Sigmoid colon (tissue), 7 donors: ENCODE measurements at places on chromosomes 11 and 22.

DNA sequence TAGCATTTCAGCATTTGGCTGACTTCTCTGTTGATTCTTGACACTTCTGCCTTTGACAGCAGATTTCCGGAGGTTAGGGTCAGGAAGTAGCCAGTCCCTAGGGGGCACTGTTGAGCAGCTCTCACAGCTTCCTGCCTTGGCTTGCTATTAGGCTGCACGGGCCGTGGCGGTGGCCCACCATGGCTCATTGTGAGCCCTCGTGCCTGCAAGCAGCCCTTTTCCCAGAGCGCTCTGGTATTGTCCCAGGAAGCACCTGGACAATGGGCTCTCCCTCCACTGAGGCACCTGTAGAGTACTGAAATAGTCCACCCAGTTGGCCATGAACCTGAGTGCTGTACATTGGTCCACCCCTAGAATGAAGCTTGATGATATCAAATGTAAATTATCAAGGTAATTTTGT lies 100.2 kb upstream of the GAL start:
- DNase-seq: no peak

- no peak for DNase-seq
These were observed 6.7 kb upstream of the PAX6 start for GRCh38 chr11:31817621-31818424.

DNA sequence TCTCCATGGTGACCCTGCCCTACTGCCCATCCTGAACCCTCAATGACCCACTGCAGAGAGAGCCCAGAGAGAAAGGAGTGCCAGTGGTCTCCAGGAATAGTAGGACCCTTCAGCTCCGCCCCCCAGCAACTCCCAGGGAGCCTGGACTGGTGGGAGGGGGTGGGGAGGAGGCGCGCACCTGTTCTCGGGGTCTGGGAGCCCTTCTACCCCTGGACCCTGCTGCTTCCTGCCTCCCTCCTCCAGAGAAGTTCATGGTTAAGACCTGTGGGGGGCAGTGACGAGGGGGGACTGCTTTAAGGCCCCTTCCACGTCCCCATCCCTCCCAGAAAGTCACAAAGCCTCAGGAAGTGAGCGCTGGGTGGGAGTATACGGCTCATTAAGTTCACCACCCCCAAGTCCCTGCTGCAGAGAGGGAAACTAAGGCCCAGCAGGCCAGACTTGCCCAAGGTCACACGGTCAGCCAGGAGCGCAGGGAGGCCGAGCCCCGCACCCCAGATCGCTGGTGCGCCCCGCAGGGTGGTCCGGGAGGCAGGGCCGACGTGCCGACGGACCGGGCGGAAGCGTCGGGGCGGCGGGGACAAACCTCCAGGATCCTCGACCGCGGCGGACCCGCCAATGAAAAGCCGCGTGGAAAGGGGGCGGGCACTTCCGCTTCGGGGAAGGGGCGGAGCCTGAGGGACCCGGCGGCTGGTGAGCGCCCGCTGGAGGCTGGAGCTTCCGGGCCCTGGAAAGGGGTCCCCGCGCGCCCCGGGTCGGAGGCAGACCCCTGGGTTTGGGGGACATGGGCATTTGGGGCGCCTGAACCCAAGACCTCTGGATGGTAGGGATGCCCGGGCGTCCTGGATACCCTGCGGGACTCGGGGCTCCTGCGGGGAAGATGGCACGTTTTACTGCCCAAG lies at the start of the genes NUDT22 and TRPT1:
NUDT22 (plus strand) TSS at position 667 of the 899 bp plus-strand sequence. CDS start 379 bp downstream, outside the sequence.
TRPT1 (minus strand) TSS at position 579 of the 899 bp plus-strand sequence; CDS start at position 253, 326 bp downstream.
- peak; percentile 96 for DNase-seq

DNA sequence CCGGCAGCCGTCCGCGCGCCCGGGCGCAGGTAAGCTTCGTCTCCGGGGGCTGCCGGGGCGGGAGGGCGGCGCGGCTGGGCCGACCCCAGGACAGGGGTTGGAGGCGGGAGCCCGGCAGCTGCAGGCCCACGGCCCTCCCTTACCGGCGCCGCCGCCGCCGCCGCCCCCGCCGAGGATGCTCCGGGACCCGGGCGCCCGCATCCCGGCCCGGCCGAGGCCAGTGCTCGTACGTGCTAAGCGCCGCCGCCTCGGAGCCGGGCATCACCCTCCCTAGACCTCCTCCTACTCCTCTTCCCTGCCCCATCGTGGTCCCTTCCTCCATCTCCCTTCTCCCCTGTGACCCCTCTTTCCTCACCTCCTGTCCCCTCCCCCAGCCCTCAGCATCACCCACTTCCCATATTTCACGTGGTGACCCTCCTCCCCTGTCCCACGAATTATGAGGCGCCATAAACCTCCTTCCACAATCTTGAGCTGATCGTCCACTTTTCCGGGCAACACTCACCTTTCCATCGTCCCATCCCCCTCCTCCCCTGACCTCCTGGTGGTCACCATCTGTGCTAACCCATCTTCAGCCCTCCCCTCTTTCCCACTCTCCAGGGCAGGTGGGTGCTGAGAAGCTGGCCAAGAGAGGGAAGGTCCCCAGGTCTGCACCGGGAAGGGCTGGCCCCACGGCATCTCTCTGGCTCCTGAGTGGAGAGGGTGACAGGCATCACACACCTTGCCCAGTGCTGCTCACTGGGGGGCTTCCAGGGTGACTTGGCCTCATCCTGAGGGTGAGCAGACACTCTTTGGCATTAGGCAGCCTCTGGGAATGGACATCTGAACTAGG lies 612 bp downstream of the ASPHD2 start:
- DNase-seq: no peak

DNA sequence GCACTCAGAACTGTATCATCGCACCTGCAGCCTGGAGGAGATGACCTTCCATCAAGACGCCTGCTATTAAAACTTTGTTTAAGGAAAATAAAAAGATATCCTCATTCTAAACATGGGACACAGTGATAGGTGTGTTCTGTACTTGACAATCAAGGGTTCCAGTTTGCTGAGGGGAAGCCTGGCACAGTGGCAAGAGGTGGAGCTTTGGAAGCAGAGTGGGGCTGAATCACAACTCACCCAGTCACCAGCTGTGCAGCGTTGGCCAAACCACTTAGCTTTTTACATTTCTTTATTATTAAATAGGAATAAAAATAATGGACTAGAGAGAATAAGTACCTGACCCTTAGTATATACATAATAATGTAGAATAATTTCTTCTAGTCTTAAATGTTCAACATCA lies 220.7 kb downstream of the TENM4 start:
- no peak for DNase-seq
